ENCODE measurements at places on chromosomes 7 and 10.

DNA sequence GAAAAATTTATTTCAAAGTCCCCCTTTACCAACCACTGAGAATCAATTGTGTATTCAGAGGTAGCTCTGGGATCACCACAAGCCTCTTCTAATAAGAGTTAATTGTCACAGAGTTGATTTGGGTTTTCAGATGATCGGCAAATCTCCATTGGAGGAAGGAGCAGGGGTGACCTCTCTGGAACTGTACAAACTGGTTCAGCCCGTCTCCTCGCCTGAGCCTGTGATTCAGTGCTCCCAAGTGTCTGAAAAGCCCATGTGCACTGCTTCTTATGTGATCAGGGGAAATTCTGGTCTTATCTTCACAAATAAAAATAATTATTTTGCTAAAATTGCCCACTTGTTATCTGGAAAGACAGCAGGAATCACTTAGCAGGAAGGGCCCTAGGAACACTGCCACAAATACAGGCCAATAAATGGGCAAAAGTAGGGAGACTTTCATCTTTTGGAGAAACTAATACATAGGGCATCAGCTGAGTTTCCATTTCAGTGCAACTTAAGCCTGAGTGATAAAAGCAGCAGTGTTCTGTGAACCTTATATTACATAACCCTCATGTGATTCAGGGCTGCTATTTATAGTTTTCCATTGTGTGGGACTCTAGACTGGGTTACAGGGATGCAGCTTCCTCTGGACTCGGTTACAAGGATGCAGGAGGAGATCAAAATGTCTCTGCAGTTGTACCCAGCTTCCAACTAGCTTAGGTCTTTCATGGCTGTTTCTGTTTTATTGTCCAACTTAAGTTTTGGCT is 32.3 kb downstream of the CDK1 start:
- DNase-seq, result no peak

DNA sequence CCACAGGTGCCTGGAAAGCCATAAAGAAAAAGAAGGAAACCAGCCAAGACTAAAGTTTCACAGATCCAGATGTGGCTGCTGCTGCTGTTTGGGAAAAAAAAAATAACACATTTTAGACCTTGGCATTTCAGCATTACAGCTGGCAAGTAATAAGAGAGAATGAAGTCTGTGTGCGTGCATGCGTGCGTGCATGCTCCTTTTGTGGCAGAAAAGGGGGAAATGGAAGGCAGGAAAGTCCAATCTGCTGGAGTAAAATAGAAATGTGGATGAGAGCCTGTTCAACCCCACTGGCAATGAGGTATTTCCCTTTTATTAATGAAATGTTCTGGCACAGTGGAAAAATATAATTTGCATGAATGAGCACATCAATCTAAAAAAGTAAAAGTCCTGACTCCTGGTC is 137.0 kb upstream of the SEMA3A start:
- no peak for DNase-seq

DNA sequence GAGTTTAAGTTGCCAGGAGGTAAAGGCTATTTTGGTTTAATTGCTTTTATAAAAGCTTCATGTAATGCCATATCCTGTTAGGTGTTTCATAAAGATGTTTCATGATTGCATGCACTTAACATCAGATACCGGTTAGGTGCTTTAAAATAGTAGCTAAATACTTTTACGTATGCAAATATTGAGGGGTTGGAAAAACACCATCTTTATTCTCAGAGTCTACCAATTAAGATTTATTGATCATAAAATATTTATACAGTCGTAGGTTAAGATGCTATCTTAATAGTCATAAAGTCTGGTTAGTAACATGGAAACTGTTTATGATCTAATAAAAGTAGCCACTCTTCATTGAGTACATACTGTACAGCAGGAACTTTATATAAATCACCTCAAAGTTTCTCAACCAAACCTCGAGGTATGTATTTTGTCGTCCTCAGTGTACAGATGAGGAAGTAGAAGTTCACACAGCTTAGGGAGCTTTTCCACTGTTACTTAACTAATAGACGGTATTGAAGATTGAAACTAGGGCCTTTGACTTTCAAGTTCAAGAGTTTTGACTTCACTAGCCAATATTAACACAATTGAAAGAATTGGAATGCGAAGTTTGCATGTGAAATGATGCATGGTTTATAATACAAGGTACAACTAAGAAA is 897.1 kb downstream of the GATA3 start:
- DNase-seq, result no peak

GRCh38 chr7:26007510-26007909 is 144.5 kb upstream of the NFE2L3 start:
- DNase-seq, result no peak

- DNase-seq, result no peak
These were observed 164.7 kb downstream of the ACTR3B start for GRCh38 chr7:152924238-152924637.

GRCh38 chr7:31991846-31992245 is 78.4 kb downstream of the PDE1C start:
- DNase-seq, result no peak

DNA sequence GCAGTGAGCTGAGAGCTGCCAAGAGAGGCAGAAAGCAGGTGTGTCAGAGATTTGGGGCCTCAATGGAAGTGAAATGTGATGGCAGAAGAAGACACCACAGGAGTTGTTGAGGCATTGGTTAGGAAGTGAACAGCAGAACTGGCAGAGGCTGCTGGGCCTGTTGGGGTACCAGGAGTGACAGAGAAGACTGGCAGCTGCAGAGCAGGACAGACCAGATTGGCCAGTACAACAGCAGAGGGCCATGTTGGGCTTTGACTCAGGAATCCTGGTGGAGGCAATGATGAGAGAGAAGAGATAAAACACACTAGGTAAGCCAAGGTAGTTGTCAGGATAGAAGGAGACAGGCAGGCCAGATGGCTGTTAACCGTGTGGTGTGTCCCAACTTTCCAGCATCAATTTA is 19.9 kb upstream of the HERPUD2 start:
- no peak for DNase-seq

GRCh38 chr7:93737953-93738352 is 152.6 kb downstream of the TFPI2 start:
- DNase-seq, result no peak

DNA sequence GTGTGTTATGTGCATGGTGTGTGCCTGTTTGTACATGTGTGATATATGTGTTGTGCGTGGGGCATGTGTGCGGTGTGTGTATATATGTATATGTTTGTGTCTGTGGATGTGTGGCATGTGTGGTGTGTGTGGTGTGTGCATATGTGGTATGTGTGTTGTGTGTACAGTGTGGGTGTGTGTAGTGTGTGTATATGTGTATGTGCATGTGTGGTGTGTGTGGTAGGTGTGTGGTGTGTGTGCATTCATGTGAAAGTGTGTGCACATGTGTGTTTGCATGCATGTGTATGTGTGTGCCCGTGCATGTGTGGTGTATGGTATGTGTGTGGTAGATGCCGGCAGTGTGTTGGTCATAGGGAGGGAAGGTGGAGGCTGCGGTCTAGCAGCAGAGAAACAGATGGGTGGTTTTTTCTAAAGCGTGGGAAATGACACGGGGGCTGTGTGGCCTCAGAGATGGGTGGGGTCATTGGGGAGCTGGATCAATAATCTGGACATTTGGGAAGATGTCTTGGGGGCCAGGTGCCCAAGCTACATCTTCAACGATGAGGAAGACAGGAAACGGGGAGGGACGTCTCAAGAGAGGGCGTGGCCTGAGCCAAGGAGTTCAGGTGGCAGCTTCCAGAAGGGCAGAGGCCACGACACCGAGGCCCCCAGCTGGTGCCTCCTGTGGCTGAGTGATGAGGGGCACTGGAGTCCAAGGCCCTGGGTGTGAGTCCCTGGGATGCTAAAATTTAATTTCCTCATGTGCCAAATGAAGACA is 481.3 kb downstream of the DNAJB6 start:
- DNase-seq, result no peak

DNA sequence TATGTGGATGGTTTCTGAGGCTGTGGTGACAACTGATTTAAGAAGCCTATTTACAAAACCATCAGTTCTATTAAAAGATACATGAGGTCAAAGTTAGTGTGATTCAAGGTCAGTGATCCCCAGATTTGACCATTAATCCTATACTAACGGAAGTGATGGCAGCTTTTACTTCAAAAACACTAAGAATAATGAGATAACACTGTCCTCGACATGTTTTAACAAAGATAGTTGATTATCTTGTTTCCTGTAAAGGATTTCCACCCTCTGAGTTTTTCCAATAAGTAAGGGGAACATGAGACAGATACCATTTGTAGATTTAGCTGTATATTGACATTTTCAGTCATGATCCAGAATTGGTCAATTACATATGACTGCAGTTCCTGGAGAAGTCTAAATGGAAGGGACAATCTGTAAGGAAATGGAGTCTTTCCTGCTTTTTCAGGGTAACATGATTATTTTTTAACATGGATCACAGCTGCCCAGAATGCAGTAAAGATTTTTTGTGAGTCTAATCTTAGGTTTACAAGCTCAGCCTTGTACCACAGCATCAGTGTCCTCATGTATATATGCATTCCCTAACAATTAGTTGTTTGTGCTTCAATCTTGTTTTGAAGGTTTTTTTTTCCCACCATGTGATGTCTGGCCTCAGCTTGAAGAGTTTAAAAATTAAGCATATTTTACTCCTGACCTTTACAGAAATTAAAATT is 188.0 kb downstream of the PPP1R9A start:
- DNase-seq, result no peak

- DNase-seq, result no peak
These were observed 26.5 kb downstream of the BTRC start for GRCh38 chr10:101380353-101381017.

GRCh38 chr10:82982110-82982608 is 1107.2 kb downstream of the NRG3 start:
- no peak for DNase-seq

GRCh38 chr7:7761340-7761973 is 43.0 kb upstream of the RPA3 start:
- no peak for DNase-seq

DNA sequence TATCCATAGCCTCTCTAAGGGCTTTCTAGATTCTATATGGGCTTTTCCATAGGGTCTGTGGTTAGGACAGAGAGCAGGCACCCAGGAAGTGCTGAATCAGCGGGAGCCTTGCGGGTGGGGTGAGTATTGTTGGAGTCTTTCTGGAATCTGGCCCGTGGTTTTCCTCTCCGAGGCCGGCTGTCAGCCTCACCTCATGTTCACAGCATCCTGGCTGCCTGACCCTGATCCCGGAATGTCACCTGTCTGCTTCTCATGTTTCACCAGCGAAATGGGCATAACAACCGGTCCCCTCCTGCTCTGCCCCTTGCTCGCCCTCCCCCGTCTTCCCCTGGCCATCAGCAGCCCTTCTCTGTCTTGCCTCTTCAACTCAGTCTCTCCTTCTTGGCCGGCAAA is 36.5 kb downstream of the DDIT4 start:
- DNase-seq, result no peak

- DNase-seq, result no peak
These were observed 52.6 kb downstream of the FGFBP3 start for GRCh38 chr10:91856637-91857036.

DNA sequence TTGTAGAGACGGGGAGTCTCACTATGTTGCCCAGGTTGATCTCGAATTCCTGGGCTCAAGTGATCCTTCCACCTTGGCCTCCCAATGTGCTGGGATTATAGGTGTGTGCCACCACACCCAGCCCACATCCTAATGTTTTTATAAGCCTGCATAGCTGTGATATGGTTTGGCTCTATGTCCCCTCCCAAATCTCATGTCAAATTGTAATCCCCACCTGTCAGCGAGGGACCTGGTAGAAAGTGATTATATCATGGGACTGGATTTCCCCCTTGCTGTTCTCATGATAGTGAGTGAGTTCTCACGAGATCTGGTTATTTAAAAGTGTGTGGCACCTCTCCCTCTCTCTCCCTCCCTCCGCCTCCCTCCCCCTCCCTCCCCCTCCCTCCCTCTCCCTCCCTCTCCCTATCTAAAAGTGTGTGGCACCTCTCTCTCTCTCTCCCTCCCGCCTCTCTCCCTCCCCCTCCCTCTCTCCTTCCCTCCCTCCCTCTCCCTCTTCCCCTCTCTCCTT is 13.9 kb downstream of the BAMBI start:
- no peak for DNase-seq

GRCh38 chr10:101867931-101868330 is 24.3 kb upstream of the KCNIP2 start:
- DNase-seq, result no peak

Measured in stimulated activated CD4-positive, alpha-beta T cell treated with anti-CD3 and anti-CD28 coated beads, Interleukin-12 subunit alpha, Interleukin-12 subunit beta, amount 100 ng/mL, for 48 hours (primary cell).